C1 segment of cervical spinal cord (tissue), 14 donors: ENCODE measurements at places on chromosomes 11 and 22.

- no peak for DNase-seq
Measured at GRCh38 chr11:92636543-92637188, 332.8 kb upstream of the MTNR1B start.

GRCh38 chr11:35852056-35852455, 91.8 kb upstream of the LDLRAD3 start:
- peak; percentile 41 for DNase-seq

- DNase-seq, result no peak
Measured at GRCh38 chr11:18383388-18384156, 10.8 kb upstream of the LDHA start.

DNA sequence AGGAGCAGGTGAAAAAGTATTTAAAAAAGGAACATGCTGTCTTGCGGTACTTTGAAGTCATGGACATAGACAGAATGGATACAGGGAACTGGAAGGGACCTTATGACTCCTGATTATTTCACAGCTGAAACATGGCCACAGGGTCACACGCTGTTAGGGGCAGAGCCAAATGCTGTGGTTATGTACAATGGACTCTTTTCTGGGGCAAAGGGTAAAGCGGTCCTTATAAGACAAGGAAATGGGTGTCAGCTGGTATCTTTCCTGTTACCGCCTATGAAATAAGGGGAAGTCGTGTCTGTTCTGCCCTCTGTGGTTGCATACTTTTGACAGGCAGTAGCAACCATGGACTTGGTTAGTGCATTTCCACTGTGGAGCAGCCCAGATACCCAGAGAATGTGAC, 12.8 kb upstream of the ST14 start:
- DNase-seq, result no peak
